ENCODE measurements at places on chromosomes 11 and 22.

DNA sequence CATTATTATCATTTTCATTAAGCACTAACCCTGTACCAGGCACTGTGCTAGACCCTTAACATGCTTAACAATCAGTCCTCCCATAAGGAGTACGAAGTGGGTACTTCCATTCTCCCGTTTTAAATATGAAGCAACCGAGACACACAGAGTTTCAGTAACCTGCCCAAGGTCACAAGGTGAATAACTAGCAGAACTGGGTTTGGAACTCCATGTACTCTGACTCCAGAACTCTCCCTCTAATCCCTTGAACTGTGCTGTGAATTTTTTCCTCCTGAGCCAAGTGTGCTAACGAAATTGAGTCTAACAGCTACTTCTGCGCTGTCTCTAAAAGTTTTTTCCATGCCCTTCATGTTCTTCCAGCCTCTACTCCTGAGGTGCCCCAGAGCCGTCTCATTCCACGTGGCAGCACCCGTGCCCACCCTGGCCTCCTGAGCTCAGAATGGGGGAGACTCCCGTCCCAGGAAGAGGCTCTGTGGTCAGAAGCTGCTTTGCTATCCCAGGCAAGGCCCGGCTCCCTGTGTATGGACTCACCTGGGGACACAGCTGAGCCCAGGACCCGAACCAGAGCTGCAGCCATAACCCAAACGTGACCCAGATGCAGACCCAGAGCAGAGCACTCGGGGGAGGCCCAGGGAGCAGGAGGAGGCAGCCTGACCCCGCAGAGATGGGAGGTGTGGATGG is 8.6 kb upstream of the TRIM29 start:
- DNase-seq = no peak

DNA sequence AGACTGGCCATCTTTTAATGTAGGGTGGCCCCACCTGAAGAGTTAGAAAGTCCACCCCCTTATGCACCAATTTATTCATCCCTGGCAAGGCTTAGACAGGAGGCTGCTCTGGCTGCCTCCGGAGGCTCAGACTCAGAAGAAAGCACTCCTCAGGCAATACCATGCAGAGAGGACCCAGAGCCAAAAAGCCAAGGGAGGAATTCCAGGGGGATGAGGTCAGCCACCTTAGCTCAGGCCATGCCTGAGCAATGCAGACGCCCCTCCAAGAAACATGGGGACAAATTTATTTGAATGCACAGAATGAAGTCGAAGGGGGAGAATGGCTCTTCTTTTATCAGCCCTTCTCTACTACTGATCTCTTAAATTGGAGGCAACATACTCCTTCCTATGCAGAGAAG is 39.7 kb upstream of the GLYAT start:
- no peak for DNase-seq

GRCh38 chr11:29989174-29989970 is 27.5 kb downstream of the KCNA4 start:
- DNase-seq = no peak

- no peak for DNase-seq
Measured at GRCh38 chr11:57426439-57426928, 437 bp downstream of the SLC43A3 start.

DNA sequence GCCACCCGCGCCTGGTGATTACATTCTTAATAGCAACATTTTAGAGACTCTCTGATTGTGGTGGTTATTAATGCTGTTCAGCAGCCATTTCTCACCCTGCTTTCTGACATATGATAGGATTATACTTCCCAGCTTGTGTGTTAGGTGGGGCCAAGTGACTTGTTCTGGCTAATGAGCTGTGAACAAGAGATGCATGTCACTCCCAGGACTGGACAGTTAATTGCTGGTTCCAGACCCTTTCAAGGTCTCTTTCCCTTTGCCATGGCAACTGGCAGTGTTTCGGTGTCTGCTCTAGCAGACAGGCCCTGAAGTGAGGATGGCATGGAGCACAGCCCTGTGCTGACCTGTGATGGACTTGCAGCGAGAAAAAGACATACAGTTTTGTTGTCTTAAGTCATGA is 8.9 kb upstream of the PTPRJ start:
- DNase-seq = no peak

- no peak for DNase-seq
Measured at GRCh38 chr22:31923136-31923535, 21.2 kb upstream of the YWHAH start.

- DNase-seq = no peak
Measured at GRCh38 chr11:61142424-61142823, 18.8 kb downstream of the VPS37C start.

DNA sequence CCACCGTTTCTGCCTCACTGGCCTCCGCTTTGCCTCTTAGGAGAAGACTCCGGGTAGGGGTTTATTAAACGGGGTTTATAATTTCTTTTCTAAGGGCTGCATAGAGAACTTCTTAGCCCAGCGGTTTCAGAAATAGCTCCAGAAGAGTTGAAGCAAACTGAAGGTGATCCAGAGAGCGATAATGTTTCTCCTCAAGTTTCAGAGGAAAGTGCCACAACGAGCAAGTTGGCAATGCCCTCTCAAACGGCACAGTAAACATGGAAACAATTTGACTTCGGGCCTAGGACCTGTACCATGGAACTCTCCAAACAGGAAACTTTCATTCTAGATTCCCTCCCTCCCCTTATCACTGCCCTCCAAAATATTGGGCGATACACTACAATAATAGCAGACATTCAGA is 1.0 kb downstream of the ADSL start:
- DNase-seq = no peak

GRCh38 chr22:31683181-31684105 is 21.4 kb upstream of the PISD start:
- no peak for DNase-seq

- no peak for DNase-seq
Measured at GRCh38 chr11:85628771-85629341, 463 bp downstream of the TMEM126B start.

DNA sequence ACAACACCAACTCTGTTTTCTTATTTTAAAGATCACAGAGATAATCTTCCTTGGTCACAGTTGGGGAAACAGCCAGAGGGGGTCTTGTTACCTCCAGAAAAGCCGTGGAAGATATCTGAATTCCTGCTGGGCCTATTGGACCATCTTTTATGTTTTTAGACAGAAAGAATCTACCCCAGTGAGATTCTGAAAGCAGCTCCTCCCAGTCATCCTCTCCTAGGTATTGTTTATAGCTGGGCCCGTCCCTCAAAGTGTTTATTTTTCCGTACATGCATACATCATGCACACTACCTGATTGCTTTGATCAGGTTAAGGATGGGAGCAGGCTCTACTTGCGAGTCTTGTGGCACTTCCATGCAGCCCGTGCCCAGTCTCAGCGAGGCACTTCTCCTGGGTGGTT is 742.4 kb downstream of the NTM start:
- no peak for DNase-seq

DNA sequence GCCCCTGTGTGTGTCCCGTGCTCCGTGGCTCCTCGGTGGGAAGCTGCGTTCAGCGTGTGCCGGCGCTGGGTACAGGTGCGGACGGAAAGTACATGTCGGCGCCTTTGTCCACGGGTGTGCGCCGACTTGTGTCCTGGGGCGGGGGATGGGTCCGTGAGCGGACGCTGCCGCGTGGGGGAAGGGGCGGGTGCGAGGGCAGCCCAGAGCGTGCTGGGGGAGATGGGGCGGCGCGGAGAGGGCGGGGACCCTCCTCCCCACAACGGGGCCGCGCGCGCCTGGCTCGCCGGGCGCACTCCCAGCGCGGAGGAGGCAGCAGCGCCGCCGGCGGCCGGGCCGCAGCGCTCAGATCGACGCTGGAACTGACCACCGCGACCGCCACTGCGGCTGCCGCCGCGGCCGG is 33.6 kb upstream of the RELT start:
- no peak for DNase-seq

DNA sequence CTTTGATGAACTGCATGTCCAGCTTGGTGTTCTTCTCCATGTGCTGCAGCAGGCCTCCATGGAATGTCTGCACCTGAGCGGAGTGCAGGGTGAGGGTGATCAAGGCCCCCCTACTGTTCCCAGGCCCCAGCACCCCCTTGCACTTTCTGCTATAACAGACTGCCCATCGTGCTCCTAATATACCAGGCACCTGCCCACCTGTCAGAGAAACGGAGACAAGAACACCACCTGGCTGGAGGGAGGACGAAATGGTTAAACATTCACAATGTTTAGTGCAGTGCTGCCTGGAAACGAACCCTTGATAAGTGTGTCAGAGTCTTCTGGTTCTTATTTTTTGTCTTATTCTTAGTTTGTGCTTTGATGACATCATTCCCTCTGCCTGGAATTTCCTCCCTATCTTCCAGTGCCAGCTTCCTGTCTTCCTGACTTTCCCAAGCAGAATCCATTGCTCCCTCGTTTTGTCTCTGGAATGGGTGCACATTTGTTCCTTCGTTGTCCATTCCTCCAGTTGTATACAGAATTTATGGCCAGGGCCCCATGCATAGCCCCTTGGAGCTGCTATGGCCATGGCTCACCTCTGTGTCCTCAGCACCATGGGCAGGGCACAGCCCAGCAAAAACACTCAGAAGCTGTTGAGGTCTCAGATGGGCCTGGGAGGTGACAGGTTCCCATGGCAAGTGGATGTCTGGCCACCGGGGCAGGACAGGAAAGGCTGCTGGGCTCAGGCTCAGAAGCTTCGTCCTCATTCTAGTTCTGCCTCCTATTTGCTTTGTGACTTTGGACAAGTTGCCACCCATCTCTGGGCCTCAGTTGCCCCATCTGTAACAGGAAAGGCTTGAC is 11.9 kb downstream of the BAIAP2L2 start:
- no peak for DNase-seq

- no peak for DNase-seq
Measured at GRCh38 chr11:106581399-106581798, 436.9 kb downstream of the GUCY1A2 start.

GRCh38 chr22:32219026-32219425 is 14.2 kb upstream of the RFPL2 start:
- DNase-seq = no peak

GRCh38 chr11:1042626-1043562 is 6.4 kb upstream of the MUC6 start:
- no peak for DNase-seq

GRCh38 chr11:20250644-20251247 is 90.5 kb upstream of the DBX1 start:
- DNase-seq = no peak

- no peak for DNase-seq
Measured at GRCh38 chr11:92702037-92702804, 267.2 kb upstream of the MTNR1B start.

- no peak for DNase-seq
Measured at GRCh38 chr22:26568207-26568706, 21.7 kb downstream of the TPST2 start.

- DNase-seq = no peak
Measured at GRCh38 chr22:48045369-48045768, 1282.9 kb downstream of the TBC1D22A start.

DNA sequence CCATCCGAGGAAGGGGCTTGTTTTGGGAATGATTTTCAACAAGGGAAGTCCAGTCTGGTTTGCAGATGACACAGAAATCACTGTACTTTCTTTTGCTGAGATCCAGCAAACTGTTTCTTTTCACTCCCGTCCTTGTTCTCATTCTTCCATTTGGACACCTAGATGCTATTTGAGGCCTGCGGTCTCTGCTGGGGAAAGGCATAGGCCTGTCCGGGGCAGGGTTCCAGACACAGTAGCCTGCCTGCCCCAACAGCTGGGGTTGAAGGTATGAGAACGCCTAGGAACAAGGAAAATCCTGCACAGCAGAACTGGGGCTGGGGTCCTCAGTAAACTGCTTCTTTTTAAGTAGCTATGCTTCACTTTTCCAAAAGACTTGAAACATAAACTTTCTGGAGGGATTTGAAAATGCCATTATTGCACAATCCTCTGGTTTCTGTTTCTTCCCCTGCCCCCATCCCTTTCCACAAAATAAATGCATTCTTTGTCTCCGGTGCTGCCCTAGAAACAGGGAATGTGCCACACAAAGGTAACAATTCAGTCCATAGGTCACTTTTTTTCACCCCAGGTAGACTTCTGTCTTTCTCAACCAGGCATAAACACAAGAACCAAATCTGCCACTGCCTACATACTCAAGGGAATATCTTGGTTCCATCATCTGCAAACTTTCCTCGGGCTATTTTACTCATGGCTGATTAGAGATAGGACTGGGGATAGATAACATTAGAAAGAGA is 174.8 kb upstream of the MTMR2 start:
- no peak for DNase-seq

- no peak for DNase-seq
Measured at GRCh38 chr11:5992604-5993251, 5.9 kb upstream of the OR52L1 start.

- no peak for DNase-seq
Measured at GRCh38 chr11:95241681-95242081, 10.7 kb upstream of the SESN3 start.

Data from activated CD8-positive, alpha-beta memory T cell treated with anti-CD3 and anti-CD28 coated beads for 48 hours (primary cell).